ENCODE measurements at places on chromosomes 12 and 14. TPM values are rescaled to one million over a fixed set of nuclear protein-coding genes. Genes with fewer than 3 reads are reported as not detected.

Gene SLCO1B3
- total RNA-seq, result not detected

Gene TSPAN31
- 25.6 TPM for total RNA-seq

Gene LRP1-AS
- total RNA-seq, result not detected

GRCh38 chr12:19707948-19708409, 268.7 kb downstream of the AEBP2 start:
- no peak for DNase-seq

Measured in T-cell (primary cell).